Activated T-cell treated with anti-CD3 and anti-CD28 coated beads for 4 hours (primary cell): ENCODE measurements at places on chromosomes 2 and 18.

GRCh38 chr2:168039881-168040280, 207.5 kb downstream of the STK39 start:
- DNase-seq, result no peak

DNA sequence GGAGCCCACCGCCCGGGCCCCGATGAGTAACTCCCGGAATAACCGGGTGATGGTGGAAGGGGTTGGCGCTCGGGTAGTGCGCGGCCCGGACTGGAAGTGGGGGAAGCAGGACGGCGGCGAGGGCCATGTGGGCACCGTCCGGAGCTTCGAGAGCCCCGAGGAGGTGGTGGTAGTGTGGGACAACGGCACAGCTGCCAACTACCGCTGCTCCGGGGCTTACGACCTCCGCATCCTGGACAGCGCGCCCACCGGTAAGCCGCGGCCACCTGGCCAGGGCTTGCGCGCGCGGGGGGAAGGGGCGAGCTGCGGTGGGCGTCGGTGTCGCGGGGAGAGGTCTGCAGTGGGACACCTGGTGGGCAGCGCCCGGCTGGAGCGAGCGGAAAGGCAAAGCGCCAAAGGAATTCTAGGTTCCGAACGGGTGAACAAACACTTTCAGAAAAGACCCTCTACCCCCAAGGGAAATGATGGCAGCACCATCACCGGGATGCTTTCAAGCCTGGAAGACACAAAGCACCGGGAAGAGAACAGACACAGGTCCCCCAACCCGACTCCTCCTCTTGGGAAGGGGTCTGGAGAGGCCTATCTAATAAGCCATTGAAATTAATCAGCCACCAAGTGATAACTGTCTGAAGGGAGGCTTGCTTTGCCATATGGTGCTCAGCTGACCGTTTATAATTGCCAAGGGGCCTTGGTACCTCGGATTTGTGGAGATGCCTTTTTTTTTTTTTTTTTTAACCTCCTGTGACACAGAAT, 1.1 kb downstream of the MIB1 start:
- DNase-seq, result no peak

- no peak for DNase-seq
These were observed 558 bp downstream of the FBXO41 start for GRCh38 chr2:73283545-73284295.

DNA sequence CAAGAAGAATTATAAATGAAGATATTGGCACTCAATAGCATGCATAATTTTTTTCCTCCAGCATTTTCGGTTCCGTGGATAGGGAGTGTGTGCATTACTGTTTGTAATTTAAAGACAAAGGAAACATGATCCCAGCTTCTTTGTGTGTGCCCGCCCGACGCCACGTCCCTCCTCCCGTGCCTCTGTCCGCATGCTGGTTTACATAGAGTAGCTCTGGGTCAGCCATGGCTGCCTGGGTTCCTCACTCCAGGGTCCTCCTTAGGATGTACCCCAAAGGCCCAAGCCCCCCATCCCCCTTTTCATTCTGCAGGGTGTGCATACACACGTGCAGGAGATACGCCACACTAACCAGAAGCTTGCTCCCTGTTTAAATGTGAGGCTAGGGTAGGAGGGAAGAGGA, 214.7 kb downstream of the KLHL29 start:
- DNase-seq, result no peak

DNA sequence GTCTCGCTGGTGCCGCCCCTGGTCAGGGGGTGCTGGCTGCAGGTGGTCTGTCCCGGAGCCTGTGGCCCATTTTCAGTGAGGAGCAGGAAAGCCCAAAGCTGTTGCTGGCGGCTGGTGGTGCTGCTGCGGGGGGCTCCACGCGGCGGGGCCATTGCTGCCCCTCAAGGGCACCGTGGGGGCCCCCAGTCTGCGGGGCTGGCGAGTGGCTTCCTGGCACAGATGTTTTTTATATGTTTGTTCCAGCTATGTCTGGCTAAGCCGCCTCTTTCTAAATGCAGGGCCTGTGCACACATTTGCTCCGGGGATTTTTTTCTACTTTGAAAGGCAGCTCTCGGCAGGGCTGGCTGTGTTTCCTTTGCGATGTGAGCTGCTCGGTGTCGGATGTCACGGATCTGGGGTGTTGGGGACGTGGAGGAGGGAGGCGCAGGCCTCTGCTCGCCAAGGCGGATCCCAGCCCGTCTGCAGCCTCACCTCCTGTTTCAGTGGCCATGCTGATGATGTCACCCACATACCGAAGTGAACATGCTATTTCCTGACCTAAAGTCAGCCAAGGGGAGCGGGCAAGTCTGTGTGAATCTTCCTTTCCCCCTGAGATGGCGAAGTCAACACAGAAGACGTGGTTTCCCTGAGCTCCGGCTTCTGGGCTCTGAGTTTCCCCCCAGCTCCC, 112.0 kb upstream of the CTDP1 start:
- DNase-seq, result no peak

DNA sequence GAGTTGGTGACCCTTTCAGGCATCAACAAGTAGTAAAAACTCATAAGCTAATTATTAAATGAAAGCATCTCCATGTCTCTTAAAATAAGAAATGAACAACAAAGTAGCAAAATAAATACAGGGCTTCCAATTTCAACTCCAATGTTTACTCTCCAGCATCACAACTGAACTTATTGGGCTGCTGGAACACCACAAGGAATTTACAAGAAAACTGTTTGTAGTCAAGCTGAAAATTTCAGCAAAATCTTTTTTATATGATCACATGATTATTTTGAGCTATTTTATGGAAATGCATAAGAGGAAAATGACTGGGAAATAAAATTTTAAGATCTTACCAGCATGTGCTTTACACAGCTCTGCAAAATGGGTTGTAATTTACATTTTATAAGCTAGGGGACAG, 28.1 kb downstream of the COBLL1 start:
- no peak for DNase-seq

DNA sequence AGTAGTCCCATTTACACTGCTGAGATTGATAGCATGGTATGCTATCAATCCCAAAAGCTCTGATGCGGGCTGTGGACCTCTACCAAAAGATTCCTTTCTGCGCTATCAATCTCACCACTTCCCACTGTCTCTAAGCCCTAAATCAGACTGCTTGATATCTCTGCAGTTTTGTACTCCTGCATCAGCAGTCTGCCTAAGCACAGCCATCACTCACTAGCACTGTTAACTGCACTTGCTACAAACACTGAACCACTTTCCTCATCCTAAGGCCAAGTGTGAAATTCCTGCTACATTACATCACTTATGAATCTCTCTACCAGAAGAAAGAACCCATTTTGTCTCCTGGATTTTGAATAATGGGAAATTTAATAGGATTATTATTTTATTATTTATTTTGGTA, 237.0 kb downstream of the HNMT start:
- DNase-seq, result no peak

GRCh38 chr2:190468814-190469569, 60.8 kb downstream of the MFSD6 start:
- no peak for DNase-seq

- DNase-seq, result no peak
These were observed 9.5 kb downstream of the PNO1 start for GRCh38 chr2:68167186-68167585.

GRCh38 chr18:12296087-12296403, 12.0 kb upstream of the TUBB6 start:
- no peak for DNase-seq

GRCh38 chr18:68427951-68428401, 286.9 kb downstream of the TMX3 start:
- no peak for DNase-seq

DNA sequence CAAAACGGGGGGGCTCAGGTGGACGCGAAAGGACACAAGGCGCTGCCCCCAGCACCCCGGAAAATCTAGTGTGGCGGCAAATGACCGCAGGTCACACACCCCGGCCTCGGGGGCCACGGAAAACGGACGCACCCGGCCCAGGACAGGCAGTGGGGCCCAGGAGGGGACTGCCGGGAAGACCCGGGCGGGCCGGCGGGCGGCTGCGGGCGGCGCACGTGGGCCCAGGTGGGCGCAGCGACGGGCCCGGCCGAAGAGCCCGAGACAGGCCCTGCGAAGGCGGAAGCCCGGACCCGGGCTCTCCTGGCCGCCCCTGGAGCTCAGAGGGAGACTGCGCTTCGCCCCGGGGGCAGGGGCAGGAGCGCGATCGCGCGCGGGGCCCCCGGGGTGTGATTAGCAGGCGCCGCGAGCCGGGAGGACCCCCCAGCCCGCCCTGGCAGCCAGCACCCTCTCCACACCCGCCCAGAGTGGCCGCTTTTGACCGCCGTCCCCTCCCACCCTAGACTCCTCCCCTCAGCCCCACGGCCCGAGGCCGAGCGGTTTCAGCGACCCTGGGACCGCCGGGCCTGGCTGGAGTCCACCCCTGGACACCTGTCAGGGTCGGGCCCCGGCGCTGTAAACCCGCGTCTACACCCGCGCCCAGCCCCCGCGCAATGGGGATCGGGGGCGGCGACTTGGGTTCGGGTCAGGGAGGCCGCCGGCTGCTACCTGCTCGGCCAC, 773 bp downstream of the MBP start:
- DNase-seq, result no peak

DNA sequence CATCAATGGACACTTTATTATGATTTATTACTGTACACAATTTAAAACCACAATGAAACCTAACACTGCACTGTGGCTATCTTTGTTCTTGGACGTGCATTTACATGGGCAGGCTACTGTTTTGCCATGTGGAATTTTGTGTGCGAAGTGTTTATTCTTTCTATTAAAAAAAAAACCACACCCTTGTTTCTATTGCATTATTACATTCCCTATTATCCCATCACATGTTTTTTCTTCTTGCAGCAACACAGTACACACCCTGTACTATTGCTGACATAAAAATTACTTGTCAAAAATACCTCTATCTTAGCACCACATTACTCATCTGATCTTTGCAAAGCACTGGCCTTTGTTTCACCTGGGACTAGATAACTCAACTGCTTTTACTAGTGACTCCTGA, 1.5 kb downstream of the RNF152 start:
- DNase-seq, result no peak

DNA sequence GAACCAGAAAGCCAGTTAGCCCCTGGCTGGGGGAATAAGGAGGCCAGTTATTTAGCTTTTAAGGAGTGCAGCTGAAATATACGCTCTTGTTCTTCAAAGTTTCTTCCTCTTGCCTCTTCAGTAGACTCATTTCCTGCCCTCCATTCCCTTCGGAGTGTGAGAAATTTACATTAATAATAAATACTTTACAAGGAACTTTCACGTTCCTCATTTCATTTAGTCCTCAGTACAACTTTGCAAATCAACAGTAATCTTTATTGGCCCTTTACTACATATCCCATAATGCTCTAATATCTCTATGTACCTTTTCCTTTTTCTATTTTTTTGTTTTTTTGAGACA, 15.6 kb downstream of the PLCD4 start:
- no peak for DNase-seq

DNA sequence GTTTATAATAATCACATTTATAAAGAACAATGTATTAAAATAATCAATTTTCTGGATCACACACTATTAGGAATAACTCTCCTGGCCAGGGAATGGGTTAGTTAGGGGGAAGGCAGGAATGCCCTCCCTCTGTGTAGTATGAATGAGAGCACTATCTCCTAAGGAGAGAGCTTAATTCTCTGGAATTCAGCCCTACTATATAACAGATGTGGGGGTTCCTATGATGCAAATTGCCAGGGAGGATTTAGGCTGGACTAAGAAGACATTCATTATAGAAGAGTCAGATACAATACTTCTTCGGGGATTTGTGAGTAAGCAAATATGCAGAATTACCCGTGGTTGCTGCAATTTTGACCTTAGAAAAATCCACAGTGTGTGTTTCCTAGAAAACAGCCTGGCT, 250.1 kb upstream of the VRK2 start:
- no peak for DNase-seq
